ENCODE measurements at places on chromosomes 6 and 20. TPM values are rescaled to one million over a fixed set of nuclear protein-coding genes. Genes with fewer than 3 reads are reported as not detected.

JAG1 gene
- 161 TPM for total RNA-seq

ANKRD66 gene
- total RNA-seq: not detected

SYCP2L gene
- total RNA-seq: 0.26 TPM

LY6G6C gene
- not detected for total RNA-seq

KHDRBS2 gene
- 0.89 TPM for total RNA-seq

ADAT2 gene
- total RNA-seq: 19.7 TPM

SAPCD1 gene
- total RNA-seq: 2.8 TPM

HAO1 gene
- total RNA-seq: not detected

CRISP3 gene
- 117 TPM for total RNA-seq

SLC24A3 gene
- total RNA-seq: 17.1 TPM

PACRG gene
- total RNA-seq: 9.7 TPM

XKR7 gene
- 0.05 TPM for total RNA-seq

EDN3 gene
- total RNA-seq: 0.16 TPM

LAMA4 gene
- total RNA-seq: 54.7 TPM

SIRPD gene
- not detected for total RNA-seq

SCAND1 gene
- 48.4 TPM for total RNA-seq

ARMH2 gene
- total RNA-seq: not detected

GPR6 gene
- total RNA-seq: not detected

LINC00237 gene
- total RNA-seq: not detected

DACT2 gene
- total RNA-seq: 0.94 TPM

TMEM244 gene
- not detected for total RNA-seq

OPRL1 gene
- 0.42 TPM for total RNA-seq

SLC22A16 gene
- total RNA-seq: not detected

CENPQ gene
- 3.5 TPM for total RNA-seq

HMGA1 gene
- 88.0 TPM for total RNA-seq

CTCFL gene
- total RNA-seq: not detected

PPP1R14C gene
- 0.52 TPM for total RNA-seq
